ENCODE measurements at places on chromosomes 12 and 14.

GRCh38 chr12:10102322-10102721, 3.5 kb upstream of the CLEC1A start:
- no peak for DNase-seq

DNA sequence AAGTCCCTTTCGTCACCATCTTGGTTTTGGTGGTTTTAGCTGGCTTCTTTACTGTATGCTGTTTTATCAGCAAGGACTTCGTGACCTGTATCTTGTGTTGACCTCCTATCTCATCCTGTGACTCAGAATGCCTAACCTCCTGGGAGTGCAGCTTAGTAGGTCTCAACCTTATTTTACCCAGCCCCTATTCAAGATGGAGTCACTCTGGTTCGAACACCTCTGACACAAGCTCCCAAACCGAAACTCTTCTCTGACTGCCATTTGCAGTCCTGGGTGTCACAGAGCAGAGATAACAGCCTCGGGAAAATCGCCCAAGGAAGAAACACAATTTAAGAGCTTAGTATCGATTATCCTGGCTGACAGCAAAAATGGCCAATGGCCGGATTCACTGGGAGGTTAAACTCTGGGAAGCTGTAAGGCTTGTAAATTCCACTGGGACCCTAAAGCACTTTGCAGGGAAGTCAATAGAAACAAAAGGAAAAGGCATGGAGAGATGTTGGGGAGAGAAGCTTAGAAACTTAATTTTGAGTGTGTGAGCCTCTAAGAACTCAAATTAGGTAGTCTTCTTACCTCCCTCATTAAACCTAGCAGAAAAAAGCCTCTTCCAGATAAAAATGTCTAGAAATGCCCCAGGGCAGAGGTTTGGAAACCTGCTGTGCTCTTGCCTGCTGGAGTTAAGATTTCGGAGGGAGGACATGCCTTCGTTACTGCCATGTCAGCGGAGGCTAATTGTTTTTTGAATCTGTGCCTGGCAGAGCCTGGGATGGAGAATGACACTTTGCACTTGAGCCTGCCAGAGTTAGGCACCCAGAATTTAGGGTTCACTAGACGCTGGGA, 56.5 kb upstream of the RPH3A start:
- no peak for DNase-seq

DNA sequence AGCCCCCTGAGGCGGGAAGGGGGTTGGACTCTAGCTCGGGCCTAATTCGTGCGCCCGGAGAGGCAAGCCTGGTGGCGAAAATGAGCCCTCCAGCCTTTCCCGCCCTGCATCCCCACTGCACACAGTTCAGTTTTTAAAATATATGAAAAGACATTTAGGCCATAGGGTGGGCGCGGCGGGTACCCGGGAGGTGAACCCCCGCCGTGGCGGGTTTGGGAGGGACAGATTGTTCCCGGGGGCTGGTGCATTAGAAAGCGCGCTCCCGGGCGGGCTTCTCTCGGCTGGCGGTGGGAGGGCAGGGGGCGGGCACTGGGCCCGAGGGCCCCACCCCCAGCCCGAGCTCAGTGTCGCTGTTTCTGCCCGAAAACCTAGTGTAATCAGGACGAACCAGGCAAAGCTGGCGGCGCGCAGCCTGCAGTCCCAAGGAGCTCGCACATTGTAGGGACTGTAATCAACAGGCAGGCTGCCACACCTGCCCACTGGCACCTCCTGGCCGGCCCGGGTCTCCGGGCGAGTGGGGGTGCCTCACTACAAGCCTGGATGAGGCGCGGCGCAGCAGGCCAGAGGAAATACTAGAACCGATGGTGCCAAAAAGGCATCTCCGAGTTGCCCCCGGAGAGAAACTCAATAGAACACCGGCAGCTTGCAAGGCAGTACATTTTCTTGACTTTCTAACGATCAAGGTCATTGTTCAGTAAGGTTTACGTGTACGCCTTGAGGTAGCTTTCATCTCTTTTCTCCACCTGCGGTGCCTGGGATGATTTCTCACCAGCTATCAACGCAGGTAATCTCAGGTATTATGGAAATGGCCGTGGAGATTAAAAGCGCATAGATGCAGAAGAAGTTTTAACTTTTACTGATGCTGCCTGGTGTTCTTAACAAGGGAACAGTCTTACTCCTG, 764 bp upstream of the SPTB start:
- peak; percentile 52 for DNase-seq

- no peak for DNase-seq
Observed at GRCh38 chr12:116636608-116637519, 77.7 kb downstream of the MAP1LC3B2 start.

DNA sequence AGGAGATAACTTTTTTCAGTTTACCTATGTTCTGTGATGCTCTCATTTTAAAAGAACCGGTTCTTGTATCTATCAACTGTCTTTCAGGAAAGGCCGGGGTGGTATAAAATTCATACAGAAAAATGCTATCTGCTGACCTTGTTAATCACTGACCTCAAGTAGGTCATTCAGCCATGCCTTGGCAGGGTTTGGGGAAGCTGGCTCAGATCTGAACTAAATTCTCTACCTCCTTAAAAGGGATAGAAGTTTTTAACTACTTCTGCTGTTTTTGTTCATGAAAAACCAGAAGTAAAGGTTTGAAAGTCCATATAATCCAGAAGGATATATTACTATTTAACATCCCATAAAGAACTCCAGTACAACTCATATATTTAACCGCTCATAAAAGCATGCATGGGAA, 10.1 kb downstream of the MYRFL start:
- DNase-seq: no peak
